ENCODE measurements at places on chromosomes 5 and 9.
A peak's percentile ranks its signal among the peaks of the same experiment; 100 is the strongest.

GRCh38 chr9:136978073-136978864 lies 965 bp downstream of the PTGDS start:
- DNase-seq: peak; percentile 65

DNA sequence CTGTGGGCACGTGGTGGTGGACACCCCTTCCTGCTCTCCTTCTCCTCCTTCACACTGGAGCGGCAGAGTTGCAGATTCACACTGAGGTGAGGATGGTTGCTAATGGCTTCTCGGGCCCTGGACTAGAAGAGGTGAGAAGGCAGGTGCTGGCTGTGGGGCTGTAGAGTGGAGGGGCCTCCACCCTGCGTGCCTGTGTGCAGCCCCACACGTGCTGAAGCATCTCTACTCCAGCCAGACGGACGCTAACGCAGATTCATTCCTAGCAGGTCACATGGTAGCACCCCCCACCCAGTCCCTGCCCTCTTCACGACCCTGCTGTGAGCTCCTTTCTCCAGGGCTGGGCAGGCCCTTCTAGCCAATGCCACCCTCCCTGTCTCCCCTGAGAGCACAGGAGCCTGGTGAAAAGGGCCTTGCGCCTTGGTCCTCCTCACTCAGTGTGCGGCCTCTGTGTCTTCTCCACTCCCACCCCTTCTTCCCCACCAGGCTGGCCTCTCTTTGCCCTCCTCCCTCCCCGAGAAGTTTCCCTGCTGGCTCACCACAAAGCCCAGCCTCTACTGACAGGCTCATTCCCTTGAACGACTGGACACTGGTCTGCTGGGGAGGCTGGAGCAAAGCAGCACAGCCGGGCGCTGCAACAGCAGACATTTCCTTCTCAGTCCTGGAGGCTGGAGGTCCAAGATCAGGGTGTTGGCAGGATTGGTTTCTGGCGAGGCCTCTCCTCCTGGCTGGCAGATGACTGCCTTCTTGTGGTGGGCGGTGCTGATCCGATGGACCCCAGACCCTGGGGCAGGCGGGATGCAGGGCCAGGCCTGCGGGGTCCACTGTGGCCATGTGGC lies 14.2 kb downstream of the CACNA1B start:
- no peak for DNase-seq

DNA sequence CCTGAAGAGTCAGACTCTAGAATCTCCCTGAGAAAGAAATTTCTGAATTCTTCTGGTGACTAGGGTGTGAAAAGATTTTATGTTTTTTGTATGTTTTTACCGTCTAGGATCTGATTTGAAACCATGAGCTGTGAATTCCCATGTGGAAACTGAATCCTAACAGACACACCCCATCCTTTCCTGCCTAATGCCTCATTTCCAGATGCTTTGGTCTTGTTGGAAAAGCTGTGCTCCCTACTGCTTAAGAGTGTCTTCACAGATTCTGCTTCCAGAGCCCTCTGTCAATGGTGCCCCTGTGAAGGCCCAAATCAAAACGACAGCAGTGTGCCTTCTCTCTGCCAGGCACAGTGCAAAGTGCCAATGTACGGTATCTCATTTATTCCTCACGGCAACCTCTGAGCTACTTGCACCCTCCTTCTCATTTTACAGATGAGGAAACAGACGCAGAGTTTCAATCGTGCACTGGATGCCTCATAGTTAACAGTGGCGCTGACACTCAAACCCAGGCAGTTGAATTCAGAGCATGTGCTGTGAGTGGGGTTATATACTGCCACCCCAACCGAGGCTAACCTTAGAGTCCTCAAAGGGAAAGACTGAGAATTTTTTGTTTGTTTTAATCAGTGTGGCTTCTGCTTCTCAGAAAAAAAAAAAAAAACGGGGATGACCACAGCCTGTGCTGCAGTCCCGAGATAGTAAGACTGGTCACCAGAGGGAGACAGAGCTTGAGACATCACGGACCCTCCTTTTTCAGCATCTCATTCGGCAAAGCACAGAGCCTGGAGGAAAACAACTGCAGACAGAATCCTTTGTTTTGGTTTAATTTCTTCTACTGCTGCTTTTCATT lies 188.4 kb downstream of the SNCAIP start:
- peak; percentile 72 for DNase-seq

DNA sequence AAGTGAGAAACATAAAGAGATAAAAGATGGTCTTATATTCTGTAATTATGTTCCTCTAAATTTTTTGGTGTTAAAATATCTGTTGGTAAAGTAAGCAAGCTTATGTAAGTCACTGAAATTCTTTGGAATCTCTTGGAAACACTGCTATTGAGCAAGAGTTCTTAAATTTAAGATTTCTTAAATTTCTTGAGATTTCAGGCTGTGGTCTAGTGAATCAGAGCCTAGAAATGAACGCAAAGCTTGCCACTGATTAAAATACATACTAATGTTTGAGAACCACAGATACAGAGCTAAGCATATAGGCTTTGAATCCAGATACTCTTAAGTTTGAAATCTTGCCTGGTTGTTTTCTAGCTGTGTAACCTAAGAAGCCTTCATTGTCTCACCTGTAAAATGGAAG lies 133.4 kb downstream of the TRPM3 start:
- DNase-seq: peak; percentile 88

- DNase-seq: no peak
These were observed 181.6 kb downstream of the SMARCA2 start for GRCh38 chr9:2196757-2197156.

DNA sequence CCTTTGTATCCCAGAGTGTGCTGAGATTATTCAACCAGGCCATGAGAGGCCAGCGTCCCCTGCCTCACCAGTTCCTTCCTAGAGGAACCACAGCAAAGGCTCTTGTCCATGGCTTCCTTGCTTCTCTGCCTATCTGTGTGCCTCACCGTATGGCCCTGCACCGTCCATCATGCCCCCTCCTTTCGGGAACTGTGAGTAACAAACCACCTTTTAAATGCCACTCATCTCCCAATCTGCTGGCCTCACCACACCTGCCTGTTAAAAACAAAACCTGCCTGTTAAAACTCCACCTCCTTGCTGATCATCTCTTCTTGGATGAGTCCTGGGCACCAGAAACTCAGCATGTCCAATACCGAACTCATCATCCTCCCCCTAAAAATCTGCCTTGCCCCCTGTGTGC lies 4.4 kb upstream of the OR2Y1 start:
- no peak for DNase-seq

GRCh38 chr5:131794586-131794985 lies 2.2 kb downstream of the FNIP1 start:
- no peak for DNase-seq

GRCh38 chr9:98805506-98806272 lies 1.8 kb upstream of the GALNT12 start:
- DNase-seq: no peak

DNA sequence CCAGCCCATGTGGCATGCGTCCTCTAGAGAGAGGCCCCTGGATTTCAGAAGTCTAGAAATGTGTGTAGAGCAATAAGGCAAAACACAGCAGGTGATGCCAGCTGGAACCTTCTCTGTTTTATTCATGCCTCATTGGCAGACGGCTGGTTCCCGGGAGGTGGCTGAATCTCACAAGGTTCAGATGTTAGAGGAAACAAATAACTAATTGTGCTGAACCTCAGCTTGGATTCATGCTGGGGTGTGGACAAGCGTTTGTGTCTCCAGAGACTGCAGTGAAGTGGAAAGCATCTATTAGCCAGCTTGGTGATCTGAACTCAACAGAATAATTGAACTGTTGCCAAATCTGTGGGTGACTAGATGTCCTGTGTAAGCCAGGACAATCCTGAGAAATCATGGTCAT lies 131.1 kb upstream of the NR4A3 start:
- DNase-seq: no peak

DNA sequence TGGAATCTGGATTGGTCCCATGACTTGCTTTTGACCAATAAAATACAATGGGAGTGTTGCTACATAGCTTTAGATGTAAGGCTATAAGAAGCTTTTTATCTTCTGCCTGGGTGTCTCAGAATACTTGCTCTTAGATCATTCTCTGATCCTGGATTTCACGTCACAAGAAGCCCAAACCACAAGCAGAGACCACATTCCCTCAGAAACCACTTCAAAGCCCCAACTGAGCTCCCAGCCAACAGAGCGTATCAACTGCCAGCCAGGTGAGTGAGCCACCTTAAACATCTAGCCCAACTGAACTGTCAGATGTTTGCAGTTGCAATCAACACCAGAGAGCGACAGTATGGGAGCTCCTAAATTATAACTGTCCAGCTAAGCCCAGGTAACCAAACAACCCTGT lies 687.1 kb downstream of the TLE1 start:
- no peak for DNase-seq

- DNase-seq: no peak
These were observed 417.2 kb upstream of the C9orf72 start for GRCh38 chr9:27990524-27990923.

DNA sequence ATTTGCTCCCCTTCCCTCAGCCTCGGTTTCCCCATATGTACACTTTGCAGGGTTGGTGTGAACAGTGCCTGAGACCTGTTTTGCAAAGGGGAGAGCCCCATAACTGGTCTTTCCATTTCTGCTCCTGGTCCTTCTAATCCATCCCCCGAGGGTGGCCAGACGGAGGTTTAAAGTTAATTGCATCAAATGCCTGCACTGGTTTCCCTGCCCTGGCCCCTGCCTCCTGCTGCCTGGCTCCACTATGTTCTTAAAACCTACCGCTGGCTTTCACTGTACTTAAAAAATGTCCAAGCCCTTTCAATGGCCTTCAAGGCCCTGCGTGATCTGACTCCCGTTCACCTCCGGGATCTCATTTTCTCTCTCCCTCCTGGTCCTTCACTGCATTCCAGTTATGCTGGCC lies 183.0 kb downstream of the RGS3 start:
- no peak for DNase-seq

GRCh38 chr9:114611516-114612271 lies 603 bp downstream of the TMEM268 start:
- DNase-seq: peak; percentile 75

DNA sequence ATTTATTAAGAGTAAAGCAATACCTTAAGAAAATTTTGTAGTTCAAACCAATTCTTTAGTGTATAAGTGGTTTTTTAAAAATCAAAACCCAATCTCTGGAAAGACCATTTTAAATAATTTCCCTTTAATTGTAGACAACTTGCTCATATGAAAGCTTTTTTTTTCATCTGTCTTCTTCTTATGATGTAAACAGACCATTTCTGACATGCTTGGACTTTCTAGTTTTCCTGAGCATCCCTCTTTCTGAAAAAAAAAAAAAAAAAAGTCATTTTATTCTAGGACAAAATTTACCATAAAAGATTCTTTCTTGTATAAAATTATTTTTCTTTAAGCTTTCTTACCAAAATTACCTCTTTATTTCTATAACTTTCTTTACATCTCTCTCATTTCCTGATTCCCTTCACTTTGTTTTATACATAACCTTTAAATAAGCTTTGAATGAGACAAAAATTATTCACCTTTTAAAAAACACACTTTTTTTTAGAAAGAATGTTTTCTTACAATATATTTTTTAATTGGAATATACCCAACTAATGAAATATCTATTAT lies 67.5 kb downstream of the COL15A1 start:
- peak; percentile 40 for DNase-seq

DNA sequence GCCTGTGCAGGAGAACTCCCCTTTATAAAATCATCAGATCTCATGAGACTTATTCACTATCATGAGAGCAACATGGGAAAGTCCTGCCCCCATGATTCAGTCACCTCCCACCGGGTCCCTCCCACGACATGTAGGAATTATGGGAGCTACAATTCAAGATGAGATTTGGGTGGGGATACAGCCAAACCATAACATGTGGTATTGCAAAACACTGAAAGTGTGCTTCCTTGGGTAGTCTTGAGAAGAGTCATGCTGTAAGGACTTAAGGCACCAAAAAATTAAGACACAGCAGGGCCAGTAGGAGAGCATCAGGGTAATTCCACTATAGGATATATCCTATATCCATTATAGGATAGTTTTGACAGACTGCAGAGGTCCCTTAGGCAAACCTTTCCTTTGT lies 29.4 kb upstream of the GDNF start:
- DNase-seq: peak; percentile 39

DNA sequence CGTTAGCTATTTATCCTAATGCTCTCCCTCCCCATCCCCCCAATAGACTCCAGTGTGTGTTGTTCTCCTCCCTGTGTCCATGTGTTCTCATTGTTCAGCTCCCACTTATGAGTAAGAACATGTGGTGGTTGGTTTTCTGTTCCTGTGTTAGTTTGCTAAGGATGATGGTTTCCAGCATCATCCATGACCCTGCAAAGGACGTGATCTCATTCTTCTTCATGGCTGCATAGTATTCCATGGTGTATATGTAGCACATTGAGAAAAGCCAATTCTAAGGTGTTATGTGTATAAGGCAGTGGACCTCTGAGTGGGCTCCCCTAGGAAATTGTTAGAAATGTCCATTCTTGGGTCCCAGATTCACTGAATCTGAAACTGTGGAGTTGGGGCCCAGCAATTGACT lies 103.1 kb upstream of the MYO10 start:
- no peak for DNase-seq

- DNase-seq: no peak
These were observed 262.1 kb downstream of the FANCC start for GRCh38 chr9:95055334-95055850.

GRCh38 chr9:70262948-70263347 lies 4.2 kb downstream of the SMC5 start:
- DNase-seq: no peak

DNA sequence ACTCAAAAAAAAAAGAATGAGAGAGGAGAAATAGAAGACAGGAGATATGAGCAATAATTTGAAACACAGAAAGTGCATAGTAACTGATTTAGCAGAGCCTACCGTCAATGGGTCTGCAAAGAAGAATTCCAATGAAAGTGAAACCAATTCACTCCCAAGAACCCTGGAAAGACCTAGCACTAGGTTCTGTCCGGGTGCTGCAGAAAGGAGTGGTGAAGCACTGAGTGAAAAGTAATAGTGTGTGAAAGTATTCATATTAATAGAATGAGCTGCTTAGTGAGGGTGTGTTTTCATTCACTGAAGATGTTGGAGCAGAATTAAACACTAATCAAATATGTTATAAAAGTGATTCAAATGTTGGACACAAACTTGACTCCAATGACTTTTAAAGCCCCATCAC lies 51.3 kb upstream of the SLC30A5 start:
- DNase-seq: no peak

DNA sequence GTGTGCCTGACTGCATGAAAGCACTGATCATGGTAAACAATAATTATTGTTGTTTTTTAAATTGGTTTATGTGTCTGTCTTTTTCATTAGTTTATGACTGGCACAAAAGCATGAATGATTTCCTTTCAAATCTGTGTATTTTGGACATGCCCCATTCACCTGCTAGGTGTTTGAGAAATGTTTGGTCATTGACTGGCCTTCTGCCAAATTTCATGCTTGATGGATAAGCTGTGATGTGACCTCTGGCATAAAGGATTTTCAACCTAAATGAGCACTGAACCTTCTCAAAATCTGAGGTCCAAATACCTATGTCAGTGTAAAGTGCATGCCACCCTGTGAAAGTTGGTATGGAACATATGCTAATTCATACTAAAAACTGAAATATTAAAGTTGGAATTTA lies 204.5 kb downstream of the BRINP1 start:
- no peak for DNase-seq

All from fibroblast of skin of scalp (primary cell).